CD4-positive, alpha-beta T cell treated with Interleukin-10 for 1 hour (primary cell): ENCODE measurements at places on chromosomes 2 and 18.

DNA sequence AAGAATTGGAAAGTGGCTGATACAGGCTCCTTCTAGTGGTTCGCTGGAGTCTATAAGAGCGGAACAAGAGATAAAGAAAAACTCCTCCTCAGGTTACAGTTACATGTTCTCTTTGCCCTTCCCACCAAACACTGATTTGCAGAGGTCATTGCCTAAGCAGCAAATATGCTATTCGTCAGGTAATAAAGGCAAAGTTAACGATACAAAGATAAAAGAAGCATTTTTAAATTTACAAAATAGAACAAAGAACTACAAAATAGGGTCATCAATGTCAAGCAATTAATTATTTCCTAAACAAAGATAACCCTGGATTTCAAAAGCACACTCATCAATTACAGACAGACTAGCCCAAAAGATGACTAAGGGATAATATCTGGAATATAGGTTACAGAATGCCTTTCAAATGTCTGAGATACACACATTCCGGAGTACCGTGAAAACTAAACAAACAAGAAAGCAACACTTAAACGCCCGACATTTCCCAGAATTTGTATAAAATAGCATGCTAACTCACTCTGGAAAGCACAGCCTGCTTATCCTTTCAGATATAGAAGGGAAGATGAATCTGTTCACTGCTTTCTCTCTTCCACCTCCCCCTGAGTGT lies 186.4 kb downstream of the MREG start:
- no peak for DNase-seq

DNA sequence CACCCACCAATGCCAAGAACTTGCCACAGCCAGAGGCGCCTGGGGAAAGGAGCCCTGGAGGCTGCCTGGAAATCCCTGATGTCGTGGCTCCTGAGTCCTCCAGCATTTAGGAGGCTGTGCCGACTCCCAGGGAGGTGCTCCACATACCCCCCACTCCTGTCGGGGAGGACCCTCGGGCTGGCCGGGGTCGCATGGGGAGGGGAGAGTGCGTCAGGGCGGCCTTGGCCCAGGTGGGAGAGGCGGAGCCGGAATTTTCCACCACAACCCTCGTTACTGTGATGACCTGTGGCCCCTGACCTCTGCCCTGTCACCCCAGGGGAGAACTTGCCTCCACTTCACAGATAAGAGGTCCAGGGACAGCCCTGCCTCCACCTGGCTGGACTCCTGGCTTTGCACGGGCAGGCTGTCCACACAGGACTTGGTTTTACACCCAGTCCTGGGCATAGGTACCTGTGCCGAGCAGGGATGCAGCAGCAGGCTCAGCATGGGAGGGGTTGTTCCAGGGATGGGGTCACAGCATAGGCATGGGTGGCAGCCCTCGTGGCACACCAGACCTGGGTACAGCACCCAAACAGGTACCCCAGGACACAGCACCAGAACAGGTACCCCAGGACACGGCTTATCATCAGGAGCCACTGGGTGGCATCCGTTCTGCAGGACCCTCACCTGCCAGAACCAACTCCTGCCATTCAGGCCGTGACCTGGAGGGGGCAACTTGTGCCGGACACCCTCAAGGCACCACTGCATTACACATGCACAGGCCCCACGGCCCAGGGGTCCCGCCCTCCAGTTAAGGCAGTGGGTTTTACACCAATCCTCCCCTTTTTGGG lies 12.3 kb upstream of the AGXT start:
- no peak for DNase-seq

- no peak for DNase-seq
These were observed 24.5 kb downstream of the CYP27A1 start for GRCh38 chr2:218806346-218806978.

GRCh38 chr2:118044103-118044716 lies 30.3 kb upstream of the CCDC93 start:
- DNase-seq, result no peak

DNA sequence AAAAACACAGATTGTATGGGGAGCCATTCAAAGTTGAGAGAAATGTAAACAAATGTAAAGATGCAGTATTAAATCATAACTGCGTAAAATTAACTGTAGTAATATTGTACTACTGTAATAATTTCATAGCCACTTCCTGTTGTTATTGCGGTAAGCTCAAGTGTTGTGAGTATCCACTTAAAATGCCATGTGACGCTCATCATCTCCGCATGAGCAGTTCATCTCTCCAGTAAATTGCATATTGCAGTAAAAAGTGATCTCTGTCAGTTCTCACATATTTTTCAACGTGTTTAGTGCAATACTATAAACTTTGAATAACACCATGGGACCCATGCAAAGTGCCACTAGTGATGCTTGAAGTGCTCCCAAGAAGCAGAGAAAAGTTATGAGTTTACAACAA lies 41.8 kb upstream of the SP3 start:
- no peak for DNase-seq

- no peak for DNase-seq
These were observed 24.8 kb downstream of the SH3BP4 start for GRCh38 chr2:234976479-234977227.

- no peak for DNase-seq
These were observed 49.2 kb downstream of the TRPM8 start for GRCh38 chr2:233966388-233966787.

GRCh38 chr2:100119235-100119634 lies 23.2 kb downstream of the AFF3 start:
- no peak for DNase-seq

GRCh38 chr2:219475697-219476651 lies 22.7 kb upstream of the GMPPA start:
- peak; percentile 51 for DNase-seq

- DNase-seq, result no peak
These were observed 22.7 kb upstream of the NCL start for GRCh38 chr2:231486851-231487596.

GRCh38 chr2:191265311-191266170 lies 20.3 kb downstream of the MYO1B start:
- no peak for DNase-seq

GRCh38 chr2:71742953-71743601 lies 289.7 kb downstream of the DYSF start:
- DNase-seq, result no peak

GRCh38 chr2:181371782-181372645 lies 85.2 kb upstream of the ITGA4 start:
- DNase-seq, result peak; percentile 7

DNA sequence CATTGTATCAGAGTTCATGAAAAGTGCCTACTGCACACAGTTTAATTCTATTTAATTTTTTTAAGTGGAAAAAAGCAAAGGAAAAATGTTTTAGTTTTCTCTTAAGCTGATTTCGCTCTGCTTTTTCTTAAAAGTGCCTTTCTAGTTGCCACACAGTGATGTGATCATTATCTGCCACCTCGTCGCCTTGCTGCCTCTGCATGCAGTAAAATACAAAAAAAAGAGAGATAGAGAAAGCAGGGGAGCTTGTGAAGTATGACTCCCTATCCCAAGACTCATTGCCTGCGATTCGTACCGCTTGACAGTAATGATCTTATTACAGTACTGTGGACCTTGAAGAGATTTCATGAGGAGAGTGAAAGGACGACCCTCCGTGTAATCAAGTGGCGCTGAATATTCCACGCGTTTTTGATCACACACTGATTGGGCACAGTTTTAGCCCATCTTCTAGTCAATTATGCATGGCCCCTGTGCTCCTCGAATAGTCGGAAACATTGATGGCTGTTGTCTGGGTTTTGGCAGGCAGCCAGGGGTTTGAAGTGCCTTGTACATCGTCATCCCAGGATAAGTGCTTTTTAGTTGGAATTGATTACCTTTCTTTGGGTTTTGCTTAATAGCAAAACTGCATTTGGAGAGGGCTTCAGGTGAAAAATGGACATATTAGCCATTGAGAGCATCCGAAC lies 188.3 kb downstream of the GBX2 start:
- DNase-seq, result no peak

DNA sequence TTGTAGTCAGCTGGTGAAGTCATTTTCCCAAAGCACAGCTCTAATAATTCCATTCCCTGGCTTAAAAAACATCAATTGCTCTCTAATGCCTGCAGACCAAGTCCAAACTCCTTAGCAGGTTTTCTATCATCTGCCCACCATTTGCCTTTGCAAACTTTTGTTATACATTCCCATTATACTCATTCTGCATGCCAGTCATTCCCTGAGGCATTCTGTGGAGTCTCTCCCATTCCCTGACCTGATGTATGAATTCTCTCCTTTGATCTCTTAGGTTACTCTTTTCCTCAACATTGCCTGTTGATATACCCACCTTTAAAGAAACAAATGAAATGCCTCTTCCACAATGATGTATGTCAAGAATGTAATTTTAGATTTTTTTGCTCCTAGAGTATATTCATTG lies 852.0 kb upstream of the FSHR start:
- no peak for DNase-seq

- no peak for DNase-seq
These were observed 59.0 kb upstream of the THOC1 start for GRCh38 chr18:326846-327245.

DNA sequence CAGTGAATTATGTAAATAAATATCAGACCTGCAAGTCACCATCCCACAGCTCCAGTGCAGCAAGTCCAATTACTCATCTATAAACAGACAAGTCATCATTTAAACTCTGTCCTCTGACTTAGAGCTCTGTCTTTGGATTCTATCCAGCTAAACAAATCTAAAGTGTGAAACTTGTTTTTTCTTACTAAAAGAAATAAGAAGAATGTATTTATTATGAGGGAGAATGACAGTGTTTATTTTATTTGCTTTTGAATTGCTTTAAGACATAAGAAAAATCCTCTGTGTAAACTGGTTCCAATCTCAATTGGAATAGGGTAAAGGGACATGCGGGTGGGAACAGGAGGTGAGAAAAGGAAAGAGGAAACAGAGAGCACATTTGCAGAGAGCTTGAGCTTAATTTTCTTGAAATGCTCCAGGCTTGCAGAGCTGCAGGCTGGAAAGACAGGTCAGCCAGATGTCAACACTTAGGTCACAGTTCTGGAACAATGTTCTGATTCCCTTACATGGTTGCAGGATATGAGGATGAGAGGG lies 355.8 kb downstream of the MEIS1 start:
- DNase-seq, result no peak

DNA sequence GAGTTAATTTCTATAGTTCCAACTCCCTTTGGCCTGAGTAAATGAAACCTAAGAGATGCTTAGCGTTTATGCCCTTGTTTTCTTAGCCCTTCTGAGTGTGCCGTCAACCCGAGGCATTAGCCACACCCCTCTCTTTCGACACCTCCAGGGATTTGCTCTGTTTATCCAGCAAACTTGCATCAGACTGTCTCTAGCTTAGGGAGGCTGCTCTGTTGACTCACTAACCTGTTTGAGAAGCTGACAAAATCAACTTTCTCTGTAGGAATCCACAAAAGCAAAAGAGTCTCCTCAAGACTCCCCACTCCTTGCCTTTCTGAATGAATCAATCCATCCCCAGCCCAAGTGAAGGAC lies 317.6 kb downstream of the TNS1 start:
- no peak for DNase-seq

DNA sequence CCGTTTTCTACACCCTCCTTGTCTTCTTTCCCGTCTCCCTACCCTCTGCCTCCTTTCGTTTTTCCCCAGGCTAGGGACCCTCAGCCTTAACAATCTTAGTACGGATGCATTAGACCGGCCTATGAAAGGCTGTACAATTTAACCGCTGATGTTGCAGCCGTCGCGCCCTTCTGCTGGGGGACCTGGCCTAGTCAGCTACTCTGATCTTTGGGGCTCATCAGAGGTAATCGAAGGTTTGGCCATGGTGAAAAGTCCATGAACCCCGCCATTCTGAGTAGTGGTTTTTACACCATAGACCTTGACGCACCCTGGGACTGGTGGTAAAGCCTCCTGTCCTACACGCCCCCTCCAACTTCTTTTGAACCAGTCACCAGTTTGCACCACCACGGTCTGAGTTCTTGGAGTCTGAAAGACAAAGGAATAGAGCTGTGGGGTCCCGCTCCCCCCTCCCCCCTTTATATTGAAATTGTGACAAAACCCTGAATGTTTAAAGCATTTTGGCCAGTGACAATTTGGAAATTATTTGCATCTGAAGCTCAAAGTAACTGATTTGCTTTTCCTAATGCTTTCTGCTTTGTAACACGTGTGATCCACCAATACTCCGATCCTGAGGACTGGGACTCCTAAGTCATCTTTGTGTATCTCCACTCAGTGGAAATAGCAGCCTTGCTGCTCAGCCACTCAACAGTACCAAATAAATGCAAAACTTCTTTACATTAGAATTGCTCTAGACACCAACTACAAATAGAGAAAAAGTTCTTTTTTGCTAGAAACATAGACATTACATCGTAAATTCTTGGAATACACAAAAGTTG lies 642 bp upstream of the SRSF7 start:
- DNase-seq, result no peak

- no peak for DNase-seq
These were observed 24.4 kb downstream of the CXCR4 start for GRCh38 chr2:136093583-136093982.

- no peak for DNase-seq
These were observed 95.6 kb upstream of the NABP1 start for GRCh38 chr2:191582355-191582754.

DNA sequence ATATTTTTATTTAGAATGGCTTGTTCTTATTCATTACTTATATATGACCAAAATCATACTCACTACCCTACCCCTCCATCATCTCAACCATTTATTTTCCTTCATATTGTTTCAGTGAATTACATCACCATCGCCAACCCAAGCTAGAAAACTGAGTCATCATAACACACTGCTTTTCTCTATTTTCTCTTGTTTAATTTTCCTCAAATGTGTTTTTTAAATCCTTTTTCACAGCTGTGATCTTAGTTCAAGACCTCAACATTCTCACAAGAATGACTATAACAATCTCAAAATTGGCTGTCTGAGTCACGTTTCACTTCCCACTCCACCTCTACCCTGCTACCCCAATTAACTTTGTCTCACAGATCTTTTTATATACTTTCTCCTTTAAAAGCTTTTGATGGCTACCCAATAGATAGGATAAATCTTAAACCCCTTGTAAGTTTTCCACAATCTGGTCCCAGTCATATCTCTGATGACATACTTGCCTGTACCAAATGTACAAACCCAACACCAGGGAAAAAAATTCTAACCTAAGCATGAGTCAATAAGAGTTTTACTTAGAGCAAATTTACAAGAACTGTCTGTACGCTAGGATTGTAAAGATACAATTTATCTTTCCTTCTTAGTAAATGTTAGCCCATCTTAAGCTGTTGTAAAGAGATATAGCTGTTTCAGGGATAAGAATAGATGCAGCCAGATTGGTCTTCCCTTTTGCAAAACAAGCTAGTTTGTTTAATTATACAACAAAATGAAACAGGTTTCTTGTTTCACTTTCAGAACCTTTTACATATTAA lies 635.1 kb upstream of the SLC39A10 start:
- no peak for DNase-seq
